HFFc6 (cell line): ENCODE measurements at places on chromosomes 4 and X. TPM values are rescaled to one million over a fixed set of nuclear protein-coding genes. Genes with fewer than 3 reads are reported as not detected.

Gene DMRTC1
- total RNA-seq = not detected in 3 replicates

Gene KCND1
- 4.5 to 5.5 TPM (median 5.2 TPM) in 3 replicates for total RNA-seq

Gene FOXR2
- total RNA-seq = not detected in 3 replicates

Gene PPP1R2C
- total RNA-seq = not detected in 3 replicates

Gene BMX
- total RNA-seq = not detected in 3 replicates

Gene LRCH2
- total RNA-seq = 5.4 to 7.6 TPM (median 5.7 TPM) in 3 replicates

DNA sequence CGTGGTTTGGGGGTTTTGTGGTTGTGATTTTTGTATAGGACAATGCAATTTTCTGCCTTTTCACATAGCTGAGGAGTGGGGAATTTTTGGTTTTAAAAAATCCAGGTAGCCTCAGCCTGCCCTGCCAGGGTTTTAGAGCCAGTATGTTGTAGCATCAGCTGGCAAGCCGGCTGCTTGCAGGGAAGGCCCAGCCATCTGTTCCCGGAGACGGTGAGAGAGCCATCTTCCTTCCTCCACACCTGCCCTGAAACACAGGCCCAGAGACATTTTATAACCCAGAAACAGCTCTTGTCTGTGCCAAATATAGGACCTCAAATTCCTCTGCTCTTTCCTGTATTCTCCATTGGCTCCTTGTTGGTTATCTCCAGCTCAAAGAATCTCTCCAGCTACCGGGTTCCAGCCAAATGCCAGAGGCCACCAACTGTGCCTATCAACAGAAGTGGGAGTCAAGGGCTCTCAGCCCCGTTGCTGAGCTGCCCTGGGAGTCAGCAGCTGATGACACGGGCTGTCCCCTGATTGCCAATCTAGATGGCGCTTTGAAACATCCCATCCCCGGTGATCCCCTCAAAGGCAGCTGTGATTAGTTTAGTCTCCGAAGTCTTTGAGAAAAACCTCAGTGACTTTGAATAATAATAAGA, 595.2 kb downstream of the MID1IP1 start:
- no peaks in the 10 kb centered on the region for H3K36me3 ChIP-seq
- no peaks in the 10 kb centered on the region for H3K27me3 ChIP-seq
- no peak overlapping the region for H3K27ac ChIP-seq
- no peak overlapping the region for H3K4me3 ChIP-seq
- no peaks in the 10 kb centered on the region for H3K4me1 ChIP-seq

DNA sequence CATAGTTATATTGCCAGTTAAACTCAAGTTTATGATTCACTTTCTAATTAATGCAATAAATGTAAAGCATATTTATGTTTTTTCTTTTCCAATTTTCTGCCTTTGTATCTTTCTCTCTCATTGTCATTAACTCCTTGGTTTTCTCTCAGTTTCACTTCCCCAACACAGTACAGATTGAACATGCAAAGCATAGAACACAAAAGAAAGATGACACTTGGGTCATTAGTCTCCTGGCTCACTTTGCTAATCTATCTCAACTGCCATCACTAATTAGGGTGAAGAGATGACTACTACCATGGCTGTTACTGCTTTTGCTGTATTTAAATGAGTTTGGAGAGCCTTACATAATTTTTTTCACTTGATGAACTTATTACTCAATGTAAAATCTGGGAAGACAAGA, 12.3 kb upstream of the NAA11 start:
- peaks cover 5% of the 10 kb centered on the region; the same call in 1 of the 2 replicates for H3K36me3 ChIP-seq
- no peaks in the 10 kb centered on the region for H3K4me1 ChIP-seq
- H3K4me3 ChIP-seq = no peak overlapping the region
- no peak overlapping the region for H3K27ac ChIP-seq
- H3K27me3 ChIP-seq = no peaks in the 10 kb centered on the region; the same call in none of the 2 replicates
- no peak for DNase-seq

DNA sequence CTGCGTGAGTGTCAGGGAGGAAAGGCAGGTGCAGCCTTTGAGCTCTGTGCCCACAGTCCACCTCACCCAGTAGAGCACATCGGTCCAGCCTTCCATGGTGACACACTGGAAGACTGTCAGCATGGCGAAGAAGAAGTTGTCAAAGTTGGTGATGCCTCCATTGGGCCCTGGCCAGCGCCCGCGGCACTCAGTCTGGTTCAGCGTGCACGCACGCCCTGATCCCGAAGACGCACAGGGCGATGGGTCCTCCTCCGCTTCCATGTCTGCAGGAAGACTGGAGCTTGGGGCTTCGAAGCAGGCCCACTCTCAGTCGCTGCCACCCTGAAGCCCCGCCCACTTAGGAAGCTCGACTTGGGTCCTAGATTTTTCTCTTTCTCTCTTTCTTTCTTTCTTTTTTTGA, 5.0 kb downstream of the CACNA1F start:
- no peak for DNase-seq
- H3K36me3 ChIP-seq = no peaks in the 10 kb centered on the region
- no peak overlapping the region for H3K27ac ChIP-seq
- no peaks in the 10 kb centered on the region for H3K4me1 ChIP-seq
- H3K27me3 ChIP-seq = peaks cover 13% of the 10 kb centered on the region

GRCh38 chrX:54030329-54030728, 13.9 kb downstream of the PHF8 start:
- no peak overlapping the region for H3K4me3 ChIP-seq
- DNase-seq = no peak
- H3K4me1 ChIP-seq = no peaks in the 10 kb centered on the region
- H3K36me3 ChIP-seq = peaks cover 12% of the 10 kb centered on the region
- H3K27me3 ChIP-seq = peaks cover 3% of the 10 kb centered on the region; the same call in 1 of the 2 replicates
- H3K27ac ChIP-seq = no peak overlapping the region

GRCh38 chr4:3729882-3730226, 36.3 kb upstream of the ADRA2C start:
- H3K4me1 ChIP-seq = peaks cover 9% of the 10 kb centered on the region
- H3K27me3 ChIP-seq = peaks cover 35% of the 10 kb centered on the region
- DNase-seq = no peak
- no peak overlapping the region for H3K27ac ChIP-seq
- no peaks in the 10 kb centered on the region; the same call in 1 of the 2 replicates for H3K36me3 ChIP-seq

DNA sequence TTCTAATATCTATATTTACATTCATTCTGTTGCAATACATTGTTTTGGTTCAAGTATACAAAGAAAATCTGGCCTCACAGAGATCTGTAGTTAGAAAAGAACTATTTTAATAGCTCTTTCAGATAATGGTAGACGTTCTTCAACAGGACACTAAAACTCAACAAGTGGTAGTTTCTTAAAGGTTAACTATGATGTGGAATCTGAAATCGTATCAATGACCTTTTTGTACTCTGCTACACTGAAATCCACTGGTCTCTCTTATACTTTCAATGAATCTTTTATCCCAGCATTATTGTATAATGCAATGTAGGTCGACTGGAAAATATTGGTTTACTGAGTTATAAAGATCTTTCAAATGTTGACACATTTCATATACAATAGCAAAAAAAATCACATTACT, 12.7 kb downstream of the TMEM185A start:
- H3K27me3 ChIP-seq = peaks cover 3% of the 10 kb centered on the region
- H3K27ac ChIP-seq = no peak overlapping the region

DNA sequence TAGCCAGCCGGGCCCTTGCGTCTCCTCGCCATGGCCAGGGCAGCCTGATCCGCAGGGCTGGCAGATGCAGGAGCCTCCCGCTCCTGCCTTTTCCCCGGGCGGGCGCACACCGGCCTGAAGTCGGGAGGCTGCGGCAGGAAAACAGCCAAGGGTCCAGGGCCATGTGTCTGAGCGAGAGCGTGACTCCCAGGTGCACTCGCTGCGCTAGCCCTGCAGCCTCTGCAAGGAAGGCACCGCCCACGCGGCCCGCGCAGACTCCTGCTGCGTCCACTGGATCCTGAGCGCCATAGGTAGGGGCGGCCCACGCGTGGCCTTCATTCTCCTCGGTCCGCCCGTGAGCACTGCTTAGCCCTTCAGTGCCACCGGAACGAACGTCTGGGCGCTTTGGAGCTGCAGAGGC, 379.9 kb downstream of the TRAM1L1 start:
- no peak overlapping the region for H3K27ac ChIP-seq
- H3K27me3 ChIP-seq = no peaks in the 10 kb centered on the region; the same call in none of the 2 replicates
- no peaks in the 10 kb centered on the region for H3K4me1 ChIP-seq
- H3K4me3 ChIP-seq = no peak overlapping the region

DNA sequence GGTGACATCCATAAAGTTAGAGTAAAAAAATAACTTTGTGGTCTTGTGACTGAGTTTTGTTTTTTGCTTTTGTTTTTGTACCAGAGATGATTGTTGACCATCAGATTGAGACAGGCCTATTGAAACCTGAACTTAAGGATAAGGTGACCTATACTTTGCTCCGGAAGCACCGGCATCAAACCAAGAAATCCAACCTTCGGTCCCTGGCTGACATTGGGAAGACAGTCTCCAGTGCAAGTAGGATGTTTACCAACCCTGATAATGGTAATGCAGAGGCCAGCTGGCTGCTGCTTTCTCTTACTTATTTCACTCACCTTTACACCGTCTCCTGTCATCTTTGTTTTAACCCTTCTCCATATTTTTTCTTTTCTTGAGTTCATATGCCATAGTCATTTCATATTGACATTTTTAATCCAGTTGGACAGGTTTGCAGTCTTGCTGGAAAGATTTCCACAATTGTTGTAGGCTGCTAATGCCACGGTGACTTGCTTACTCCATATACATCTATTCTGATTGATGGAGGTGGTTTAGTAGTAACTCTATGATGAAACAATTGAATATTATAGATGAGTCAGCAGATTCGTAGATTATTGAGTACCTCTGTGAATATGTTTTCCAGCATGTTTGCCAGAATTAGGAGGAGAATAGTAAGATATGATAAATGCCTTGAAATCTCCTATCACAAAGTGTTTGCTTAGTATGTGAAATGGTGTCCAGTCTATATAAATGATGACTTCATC, 18.3 kb downstream of the SLC4A4 start:
- no peaks in the 10 kb centered on the region for H3K27me3 ChIP-seq
- no peak for DNase-seq
- H3K36me3 ChIP-seq = peaks cover 14% of the 10 kb centered on the region
- H3K4me3 ChIP-seq = no peak overlapping the region
- peaks cover 7% of the 10 kb centered on the region for H3K4me1 ChIP-seq

- H3K36me3 ChIP-seq = no peaks in the 10 kb centered on the region
- no peak overlapping the region for H3K4me3 ChIP-seq
- H3K27ac ChIP-seq = no peak overlapping the region
- DNase-seq = no peak
- no peaks in the 10 kb centered on the region for H3K4me1 ChIP-seq
These were observed 133.7 kb upstream of the NDP start for GRCh38 chrX:44106864-44107263.

DNA sequence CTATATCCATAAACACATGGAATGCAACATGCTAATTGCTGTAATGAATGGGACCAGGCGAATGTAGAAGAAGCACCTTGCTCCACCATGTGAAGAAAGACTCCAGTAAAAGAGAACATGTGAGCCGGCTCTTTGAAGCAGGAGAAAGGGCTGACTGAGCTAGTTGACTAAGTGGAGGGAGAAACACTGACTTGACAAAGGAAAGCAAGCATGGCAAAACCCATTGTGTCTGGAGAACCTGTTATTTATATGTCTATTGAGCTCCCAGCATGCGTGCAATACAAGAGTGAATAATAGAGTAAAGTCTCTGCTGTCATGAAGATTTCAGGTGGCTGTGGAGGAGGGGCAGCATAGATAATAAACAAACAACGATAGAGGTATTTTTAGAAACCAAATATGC, 559.9 kb downstream of the RAB28 start:
- DNase-seq = no peak
- peaks cover 1% of the 10 kb centered on the region for H3K27me3 ChIP-seq
- H3K4me1 ChIP-seq = no peaks in the 10 kb centered on the region
- H3K4me3 ChIP-seq = no peak overlapping the region
- H3K27ac ChIP-seq = no peak overlapping the region

- peaks cover 14% of the 10 kb centered on the region for H3K4me1 ChIP-seq
- peaks cover 18% of the 10 kb centered on the region for H3K27me3 ChIP-seq
- no peaks in the 10 kb centered on the region for H3K36me3 ChIP-seq
- no peak overlapping the region for H3K27ac ChIP-seq
- H3K4me3 ChIP-seq = no peak overlapping the region
- DNase-seq = no peak
These were observed 2.8 kb downstream of the RTL5 start for GRCh38 chrX:72128881-72129280.

DNA sequence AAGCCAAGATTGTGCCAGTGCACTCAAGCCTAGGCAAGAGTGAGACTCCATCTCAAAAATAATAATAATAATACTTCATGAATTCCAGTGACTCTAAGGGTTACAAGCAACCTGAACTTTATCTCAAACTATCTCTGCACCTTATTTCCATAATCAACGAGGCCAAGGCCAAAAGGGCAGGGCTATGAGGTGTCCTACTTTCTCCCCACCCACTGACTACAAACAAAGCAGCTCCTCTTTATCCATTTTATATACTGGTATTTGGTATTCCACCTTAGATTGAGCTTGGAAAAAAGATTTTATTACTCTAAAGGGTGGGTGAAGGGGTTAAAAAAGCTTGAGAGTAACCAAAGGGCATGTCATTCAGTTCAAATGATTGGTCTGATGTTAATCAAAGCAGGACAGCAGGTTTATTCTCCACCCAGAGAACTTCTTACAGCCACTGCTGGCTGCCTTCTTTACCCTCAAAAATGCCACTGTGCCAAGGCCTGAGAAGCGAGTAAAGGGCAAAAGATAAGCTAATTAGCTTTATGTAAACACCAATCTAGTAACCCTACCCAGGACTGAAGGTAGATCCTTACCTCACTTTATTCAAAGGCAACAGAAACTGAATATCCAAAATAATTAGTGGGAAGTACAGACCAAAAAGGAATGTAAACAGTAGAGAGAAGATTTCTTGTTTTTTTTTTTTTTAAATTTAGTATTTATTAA, 28.2 kb downstream of the APOO start:
- H3K4me3 ChIP-seq = no peak overlapping the region
- no peaks in the 10 kb centered on the region for H3K27me3 ChIP-seq
- DNase-seq = no peak
- H3K4me1 ChIP-seq = peaks cover 19% of the 10 kb centered on the region
- H3K27ac ChIP-seq = no peak overlapping the region
- H3K36me3 ChIP-seq = no peaks in the 10 kb centered on the region

DNA sequence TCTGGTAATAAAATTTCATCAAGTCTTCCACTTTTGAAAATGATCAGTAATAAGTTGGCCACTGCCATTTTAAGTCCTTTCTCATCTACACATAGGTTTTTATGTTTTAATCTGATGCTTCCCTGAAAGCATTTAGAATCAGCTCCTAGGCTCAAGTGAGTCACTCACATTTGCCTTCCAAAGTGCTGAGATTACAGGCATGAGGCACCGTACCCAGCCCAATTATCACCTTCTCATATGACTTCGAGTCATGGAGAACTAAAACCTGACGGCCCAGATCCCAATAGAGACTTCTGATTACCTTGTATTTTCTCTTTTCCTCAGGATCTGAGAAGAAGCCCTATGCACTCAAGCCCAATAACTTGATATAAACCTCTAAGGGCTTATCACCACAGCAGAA, 140.8 kb downstream of the OPHN1 start:
- H3K27ac ChIP-seq = no peak overlapping the region; the same call in 1 of the 2 replicates
- H3K4me1 ChIP-seq = peaks cover 17% of the 10 kb centered on the region
- H3K4me3 ChIP-seq = no peak overlapping the region
- H3K36me3 ChIP-seq = no peaks in the 10 kb centered on the region
- peak; percentile 20 for DNase-seq

GRCh38 chrX:119194621-119195020, 41.5 kb upstream of the PGRMC1 start:
- H3K36me3 ChIP-seq = no peaks in the 10 kb centered on the region
- H3K4me3 ChIP-seq = no peak overlapping the region
- peaks cover 25% of the 10 kb centered on the region for H3K27me3 ChIP-seq
